PC-9 (cell line): ENCODE measurements at places on chromosomes 6 and 20. TPM values are rescaled to one million over a fixed set of nuclear protein-coding genes. Genes with fewer than 3 reads are reported as not detected.

GRCh38 chr20:38059832-38060231 lies 26.3 kb downstream of the RPRD1B start:
- peaks cover 44% of the 10 kb centered on the region for H3K36me3 ChIP-seq
- no peak overlapping the region for H3K4me3 ChIP-seq
- no peaks in the 10 kb centered on the region for H3K4me1 ChIP-seq
- DNase-seq, result no peak
- H3K27ac ChIP-seq, result no peak overlapping the region

DNA sequence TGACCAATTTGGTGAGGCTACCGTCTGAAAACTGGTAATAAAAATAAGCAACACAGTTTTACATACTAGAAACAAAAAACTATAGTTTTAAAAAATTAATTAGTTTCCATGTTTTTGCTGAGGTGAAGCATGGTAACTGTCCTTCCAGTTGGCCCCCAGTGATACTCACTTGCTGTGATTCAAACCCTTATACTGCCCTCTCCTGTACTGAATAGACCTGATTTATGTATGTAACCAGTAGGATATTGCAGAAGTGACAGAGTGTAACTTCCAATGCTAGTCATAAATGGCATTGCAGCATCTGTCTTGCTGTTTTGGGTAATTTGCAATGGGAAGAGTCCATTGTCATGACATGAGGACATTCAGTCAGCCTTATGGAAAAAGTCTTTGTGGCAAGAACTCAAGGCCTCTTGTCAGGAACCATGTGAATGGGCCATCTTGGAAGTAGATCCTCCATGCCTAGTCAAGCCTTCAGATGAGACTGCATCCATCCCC lies 8.9 kb upstream of the CHD6 start:
- DNase-seq, result no peak
- H3K27ac ChIP-seq, result no peak overlapping the region
- no peak overlapping the region for H3K4me3 ChIP-seq
- H3K27me3 ChIP-seq, result no peaks in the 10 kb centered on the region; the same call in 1 of the 2 replicates

DNA sequence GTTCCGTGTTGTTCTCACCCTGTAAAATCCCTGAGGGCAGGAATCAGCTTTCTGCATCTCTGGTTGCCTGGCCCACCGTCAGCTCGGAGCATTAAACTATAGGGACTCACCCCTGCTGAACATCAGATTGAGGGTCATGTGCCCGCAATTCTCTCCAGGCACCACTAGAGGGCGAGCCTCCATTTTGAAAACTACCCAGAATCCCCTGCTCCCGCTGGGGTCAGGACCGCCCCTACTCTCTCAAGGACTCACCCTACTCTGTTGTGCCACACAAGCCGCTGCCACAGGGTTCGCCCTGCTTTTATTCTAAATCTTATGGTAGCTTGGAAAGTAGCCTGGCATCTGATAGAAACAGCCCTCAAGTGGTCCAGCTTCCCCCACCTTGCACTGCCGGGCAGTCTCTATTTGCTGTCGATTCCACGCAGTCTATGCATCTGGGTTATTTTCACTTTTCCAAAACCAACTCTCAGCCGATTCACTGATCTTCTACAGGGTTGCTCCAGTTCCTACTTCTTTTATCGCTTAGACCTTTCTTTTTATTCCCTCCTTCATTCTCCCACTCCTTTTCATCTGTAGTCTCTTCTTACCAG lies 244.1 kb upstream of the QKI start:
- no peak overlapping the region for H3K27ac ChIP-seq
- peaks cover 15% of the 10 kb centered on the region; the same call in 1 of the 2 replicates for H3K27me3 ChIP-seq
- no peaks in the 10 kb centered on the region for H3K4me1 ChIP-seq

GRCh38 chr6:73860303-73860702 lies 164.3 kb downstream of the CD109 start:
- H3K27me3 ChIP-seq, result no peaks in the 10 kb centered on the region
- no peaks in the 10 kb centered on the region for H3K4me1 ChIP-seq
- no peak overlapping the region for H3K4me3 ChIP-seq
- H3K36me3 ChIP-seq, result no peaks in the 10 kb centered on the region
- no peak overlapping the region for H3K27ac ChIP-seq

GRCh38 chr6:166422201-166422940 lies 39.6 kb upstream of the MPC1 start:
- no peak for DNase-seq
- no peaks in the 10 kb centered on the region for H3K27me3 ChIP-seq
- H3K4me1 ChIP-seq, result no peaks in the 10 kb centered on the region
- no peak overlapping the region for H3K4me3 ChIP-seq
- H3K36me3 ChIP-seq, result no peaks in the 10 kb centered on the region

- H3K27me3 ChIP-seq, result no peaks in the 10 kb centered on the region
- peaks cover 21% of the 10 kb centered on the region for H3K4me1 ChIP-seq
- H3K36me3 ChIP-seq, result no peaks in the 10 kb centered on the region; the same call in 1 of the 2 replicates
- H3K27ac ChIP-seq, result no peak overlapping the region
- no peak overlapping the region for H3K4me3 ChIP-seq
These were observed 134.3 kb downstream of the SLC23A2 start for GRCh38 chr20:4867051-4867450.

GRCh38 chr6:18676548-18676947 lies 289.4 kb downstream of the RNF144B start:
- no peaks in the 10 kb centered on the region for H3K27me3 ChIP-seq
- no peaks in the 10 kb centered on the region for H3K36me3 ChIP-seq
- no peak for DNase-seq
- H3K4me1 ChIP-seq, result no peaks in the 10 kb centered on the region

The GPX5 gene
- total RNA-seq, result not detected in 2 replicates

The APCDD1L gene
- total RNA-seq, result 2.4 and 3.0 TPM in 2 replicates
